ENCODE measurements at places on chromosomes 4 and X.

DNA sequence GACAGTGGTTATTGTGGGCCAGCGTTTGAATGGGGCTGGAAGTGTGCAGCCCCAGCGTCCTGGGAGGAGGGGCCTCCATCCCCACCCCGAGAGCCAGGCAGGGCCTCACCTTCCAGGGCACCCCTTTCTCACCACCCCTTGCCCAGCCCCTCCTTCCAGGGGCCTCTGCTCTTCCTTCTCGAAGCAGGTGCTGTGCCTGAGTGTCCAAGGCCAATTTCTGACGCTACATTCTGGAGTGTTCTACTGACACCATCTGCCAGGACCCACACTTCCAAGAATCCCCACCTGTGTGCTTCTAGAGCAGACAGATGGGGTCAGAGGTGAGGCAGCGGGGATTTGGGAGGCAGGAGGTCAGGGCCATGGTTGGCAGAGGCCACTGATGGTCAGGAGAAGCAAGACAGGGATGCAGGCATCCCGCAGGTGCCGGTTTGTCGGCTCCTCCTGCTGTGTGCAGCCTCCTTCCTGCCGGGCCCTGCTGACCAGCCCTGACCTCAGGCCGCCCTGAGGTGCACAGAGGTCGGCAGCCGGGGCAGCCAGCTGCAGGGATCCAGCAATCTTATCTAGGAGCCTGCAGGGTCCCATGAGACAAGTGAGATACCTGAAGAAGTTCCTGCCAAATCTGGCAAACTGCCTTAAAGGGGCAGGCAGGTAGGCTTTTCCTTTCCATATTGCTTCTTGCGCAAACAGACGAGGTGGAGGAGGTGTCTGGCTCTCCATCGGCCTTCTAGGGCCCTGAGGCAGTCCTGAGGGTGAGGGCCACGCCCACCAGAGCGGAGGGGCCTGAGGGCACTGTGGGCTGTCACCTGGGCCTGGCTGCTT is 18.8 kb downstream of the MSANTD1 start:
- no peak for DNase-seq

GRCh38 chr4:80243274-80244018 is 23.0 kb upstream of the FGF5 start:
- DNase-seq: no peak

DNA sequence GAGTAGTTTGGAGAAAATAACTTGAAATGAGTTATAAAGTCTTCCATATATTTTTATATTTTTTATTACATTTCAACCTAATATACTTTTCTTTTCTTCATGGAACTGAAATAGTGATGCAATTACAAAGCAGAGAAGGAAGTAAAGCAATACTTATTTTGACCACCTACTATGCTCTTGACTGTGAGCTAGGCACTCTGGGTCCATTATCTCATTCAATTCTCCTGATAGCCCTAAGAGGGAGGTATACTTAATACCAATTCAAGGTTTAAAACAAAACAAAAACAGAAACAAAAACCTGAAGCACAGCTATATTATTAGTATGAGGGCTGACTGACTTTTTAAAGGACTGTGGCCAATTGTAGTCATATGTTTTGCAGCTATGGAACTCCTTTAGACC is 193.5 kb downstream of the MAD2L1 start:
- DNase-seq: no peak

DNA sequence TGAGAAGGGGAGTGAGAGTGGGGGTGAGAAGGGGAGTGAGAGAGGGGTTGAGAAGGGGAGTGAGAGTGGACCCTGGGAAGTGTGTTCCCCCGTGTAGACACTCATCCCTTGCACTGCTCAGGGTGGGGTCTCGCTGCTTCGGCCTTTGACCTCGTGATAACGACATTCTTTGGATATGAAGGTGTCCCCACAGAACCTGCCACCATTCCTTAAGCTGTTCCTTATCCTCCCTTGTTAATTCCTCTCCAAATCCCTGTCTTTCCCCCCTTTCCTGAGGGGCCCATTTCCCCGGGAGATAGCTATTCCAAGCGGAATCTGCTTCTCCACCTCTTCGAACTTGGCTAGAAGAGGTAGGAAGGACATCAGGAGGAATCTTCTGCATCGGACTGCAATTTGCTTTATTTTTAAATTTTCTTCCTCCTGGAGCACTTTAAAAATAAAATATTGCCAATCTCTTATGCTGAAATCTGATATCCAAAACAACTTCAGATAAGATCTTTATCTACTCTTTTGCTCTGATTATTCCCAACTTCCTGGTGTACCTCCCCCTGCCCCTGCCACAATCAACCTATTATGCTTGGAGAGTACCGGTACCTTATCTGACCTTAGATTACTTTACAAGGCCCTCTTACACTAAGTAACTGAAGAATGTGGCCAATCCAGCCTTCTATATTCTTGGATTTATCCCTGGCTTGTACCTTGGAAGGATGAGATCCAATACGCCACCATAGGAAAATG is 15.6 kb downstream of the TRIML1 start:
- no peak for DNase-seq

DNA sequence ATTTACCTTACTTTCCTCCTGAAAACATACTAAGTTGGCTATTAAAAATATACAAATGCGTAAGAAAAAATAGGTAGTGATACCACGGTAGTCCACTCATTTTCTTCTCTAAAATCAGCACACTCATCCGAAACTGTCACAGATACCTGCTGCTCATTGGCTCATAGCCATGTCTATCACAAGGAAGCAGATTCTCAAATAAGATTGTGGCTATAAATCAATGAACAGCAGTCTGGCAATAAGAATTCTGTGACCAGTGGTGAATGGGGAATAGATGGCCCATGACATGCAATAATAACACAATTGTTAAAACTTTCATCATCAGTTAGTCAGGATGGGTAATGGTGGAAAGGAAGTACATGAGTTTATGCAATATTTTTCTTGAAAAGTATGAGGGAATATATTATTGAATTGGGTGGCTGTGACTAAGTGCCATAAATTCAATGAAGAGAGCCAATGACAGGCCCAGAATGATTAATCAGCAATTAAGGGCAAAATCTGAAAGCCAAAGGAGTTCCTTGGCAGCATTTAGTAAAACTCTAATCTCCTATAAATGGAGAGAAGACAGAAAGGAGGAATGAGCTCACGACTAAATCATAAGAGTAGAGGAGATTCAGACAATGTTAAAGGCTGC is 202.3 kb upstream of the NEIL3 start:
- DNase-seq: no peak
